ENCODE measurements at places on chromosomes 16 and 17. TPM values are rescaled to one million over a fixed set of nuclear protein-coding genes. Genes with fewer than 3 reads are reported as not detected.
A peak's percentile ranks its signal among the peaks of the same experiment; 100 is the strongest.

Gene TRPV2
- 0.53 TPM for total RNA-seq

Gene SMG1
- total RNA-seq, result 69.7 TPM

GRCh38 chr17:50218071-50218759, 16.8 kb upstream of the COL1A1 start:
- DNase-seq, result no peak

GRCh38 chr16:48373258-48374029, 11.8 kb downstream of the SIAH1 start:
- DNase-seq, result no peak

DNA sequence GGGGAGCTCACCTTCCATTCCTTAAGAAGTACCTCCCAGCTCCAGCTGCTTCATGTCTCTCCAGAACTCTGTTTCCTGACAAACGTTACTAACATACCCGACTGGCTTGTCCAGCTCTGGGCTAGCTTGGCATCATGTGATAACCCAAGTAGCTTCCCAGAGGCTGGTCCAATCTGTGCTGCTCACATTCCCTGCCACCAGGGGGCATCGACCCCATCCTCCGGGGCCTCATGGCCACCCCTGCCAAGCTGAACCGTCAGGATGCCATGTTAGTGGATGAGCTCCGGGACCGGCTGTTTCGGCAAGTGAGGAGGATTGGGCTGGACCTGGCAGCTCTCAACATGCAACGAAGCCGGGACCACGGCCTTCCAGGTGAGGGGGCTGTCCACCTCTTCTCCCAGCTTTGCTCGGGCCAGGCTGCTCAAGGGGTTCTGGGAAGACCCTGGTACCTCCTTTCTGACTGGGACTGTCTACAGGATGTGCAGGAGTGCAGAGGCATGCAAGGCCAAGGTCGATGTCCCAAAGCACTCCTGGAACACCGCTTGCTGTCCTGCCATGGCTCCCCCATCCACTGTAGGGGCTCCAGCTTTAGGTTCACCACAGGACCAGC, 7.6 kb downstream of the EPX start:
- peak; percentile 74 for DNase-seq

GRCh38 chr17:7667656-7668406, 17.1 kb downstream of the ATP1B2 start:
- DNase-seq, result no peak

Measured in neural progenitor cell (in vitro differentiated cells).